ENCODE measurements at places on chromosomes 4 and X.

GRCh38 chrX:72079607-72080006, 52.1 kb downstream of the RTL5 start:
- no peak for DNase-seq

GRCh38 chrX:71195964-71196649, 26.9 kb upstream of the GJB1 start:
- DNase-seq, result no peak

DNA sequence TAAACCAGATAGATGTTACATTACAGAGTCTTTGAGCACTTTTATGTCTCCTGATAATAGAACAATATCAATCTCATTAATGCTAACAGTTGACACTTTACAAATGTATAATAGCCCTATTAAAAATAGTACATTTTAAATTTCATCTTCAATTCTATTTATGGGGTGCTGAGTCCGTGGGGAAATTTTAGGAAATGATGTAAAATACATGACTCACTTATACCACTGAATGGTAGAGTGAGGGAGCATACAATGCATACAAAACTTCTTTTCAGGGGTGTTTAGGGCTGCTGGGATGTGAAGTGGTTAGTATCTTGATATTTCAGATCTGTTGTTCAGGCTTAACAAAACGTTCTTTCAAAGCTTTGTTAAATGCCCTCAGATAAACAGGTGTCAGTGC, 696.2 kb downstream of the TRAM1L1 start:
- no peak for DNase-seq

DNA sequence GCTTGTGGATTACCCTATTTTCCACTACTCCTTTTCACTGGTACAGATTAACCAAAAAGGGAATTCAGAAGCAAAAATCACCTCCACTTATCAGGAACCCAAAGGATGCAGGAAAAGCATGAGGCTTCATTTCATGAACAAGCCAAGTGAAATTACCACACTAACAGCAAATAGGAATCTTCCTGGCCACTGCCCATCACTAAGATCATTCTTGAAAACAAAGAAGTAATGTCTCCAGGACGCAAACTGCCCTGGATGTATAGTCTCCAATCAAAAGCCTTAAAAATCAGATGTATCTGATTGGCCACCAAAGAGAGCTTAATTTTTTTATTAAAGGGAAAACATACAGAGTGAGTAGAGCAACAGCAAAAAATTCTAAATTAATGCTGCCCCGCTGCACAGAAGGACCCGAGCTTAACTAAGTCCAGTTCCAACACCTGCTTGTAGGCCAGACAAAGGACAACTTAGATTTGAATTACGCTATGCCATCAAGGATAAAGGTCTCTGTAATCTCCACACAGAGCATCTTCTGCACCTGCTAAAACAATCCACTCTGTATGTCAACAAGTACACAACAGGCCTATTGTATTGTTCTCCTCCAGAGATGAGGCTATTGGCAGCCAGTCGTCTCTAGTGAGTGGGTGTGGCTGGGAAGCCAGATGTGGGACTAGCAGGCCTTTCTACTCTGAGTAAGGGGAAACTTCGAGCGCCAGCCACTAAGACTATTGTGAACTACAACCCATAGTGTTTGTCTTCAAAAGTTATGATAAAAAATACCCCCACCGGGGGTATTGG, 12.4 kb downstream of the ZDHHC9 start:
- no peak for DNase-seq

DNA sequence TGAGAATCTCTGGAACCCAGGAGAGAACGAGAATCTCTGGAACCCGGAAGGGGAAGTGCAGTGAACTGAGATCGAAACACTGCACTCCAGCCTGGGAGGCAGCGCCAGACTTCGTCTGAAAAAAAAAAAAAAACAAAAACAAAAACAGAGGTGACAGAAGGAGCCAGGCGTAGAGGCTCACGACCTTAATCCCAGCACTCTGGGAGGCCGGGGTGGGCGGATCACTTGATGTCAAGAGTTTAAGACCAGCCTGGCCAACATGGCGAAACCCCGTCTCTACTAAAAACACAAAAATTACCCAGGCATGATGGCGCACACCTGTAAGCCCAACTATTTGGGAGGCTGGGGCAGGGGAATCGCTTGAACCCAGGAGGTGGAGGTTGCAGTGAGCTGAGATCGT, 17.0 kb downstream of the ZNF280C start:
- no peak for DNase-seq

GRCh38 chrX:14697451-14697850, 168.1 kb downstream of the GLRA2 start:
- no peak for DNase-seq

Measured in naive thymus-derived CD4-positive, alpha-beta T cell (primary cell).